Astrocyte (in vitro differentiated cells and primary cell): ENCODE measurements at places on chromosomes 4 and X. TPM values are rescaled to one million over a fixed set of nuclear protein-coding genes. Genes with fewer than 3 reads are reported as not detected.
A peak's percentile ranks its signal among the peaks of the same experiment; 100 is the strongest.

The RHOH gene
- total RNA-seq = not detected in 2 replicates

The P2RY10 gene
- total RNA-seq = not detected in 2 replicates

The P2RY4 gene
- total RNA-seq = 0.18 TPM in 1 of 2 replicates, not detected in the other

DNA sequence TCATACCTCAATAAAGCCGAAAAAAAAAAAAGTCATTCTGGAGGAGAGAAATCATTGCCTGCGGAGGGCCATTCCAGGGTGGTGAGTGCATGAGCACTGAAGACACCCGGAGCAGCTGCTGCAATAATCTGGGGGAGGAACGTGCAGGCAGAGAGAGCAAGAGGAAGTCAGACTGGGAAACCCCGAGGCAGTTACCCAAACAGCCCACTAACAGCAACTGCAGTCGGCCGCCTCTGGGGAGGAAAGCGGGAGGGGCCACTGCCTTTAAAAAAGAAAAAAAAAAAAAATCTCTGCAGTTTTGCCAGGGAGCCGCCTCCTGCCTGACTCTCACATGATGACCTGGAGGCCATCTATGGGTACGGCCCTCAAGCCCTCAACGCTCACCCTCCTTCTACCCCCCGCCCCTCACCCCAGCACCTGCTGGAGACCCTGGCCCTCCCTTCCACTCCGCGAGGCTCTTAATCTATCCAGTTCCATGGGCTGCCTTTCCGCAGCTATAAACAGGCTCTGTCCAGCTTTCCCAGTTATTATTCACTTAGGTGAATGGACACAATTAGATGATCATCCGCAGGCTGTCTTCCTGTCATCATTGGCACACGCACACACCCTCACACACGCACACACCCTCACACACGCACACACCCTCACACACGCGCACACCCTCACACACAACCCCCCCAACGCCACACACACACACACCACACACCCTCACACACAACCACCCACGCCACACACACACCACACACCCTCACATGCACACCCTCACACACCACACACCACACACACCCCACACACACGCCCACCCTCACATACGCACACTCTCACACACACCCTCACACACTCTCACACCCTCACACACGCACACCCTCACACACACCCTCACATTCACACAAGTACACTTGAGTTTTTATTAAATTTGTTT is 3.4 kb upstream of the AVPR2 start:
- peaks cover 6% of the 10 kb centered on the region for H3K4me1 ChIP-seq
- H3K27me3 ChIP-seq = peaks cover 3% of the 10 kb centered on the region
- no peaks in the 10 kb centered on the region for H3K36me3 ChIP-seq

- H3K27ac ChIP-seq = no peak overlapping the region
- no peaks in the 10 kb centered on the region for H3K36me3 ChIP-seq
- DNase-seq = peak; percentile 32
- H3K27me3 ChIP-seq = no peaks in the 10 kb centered on the region
- H3K4me1 ChIP-seq = no peaks in the 10 kb centered on the region
Measured at GRCh38 chr4:172858731-172859230, 309.8 kb upstream of the GALNT7 start.
